Keratinocyte (primary cell): ENCODE measurements at places on chromosomes 16 and 17.

DNA sequence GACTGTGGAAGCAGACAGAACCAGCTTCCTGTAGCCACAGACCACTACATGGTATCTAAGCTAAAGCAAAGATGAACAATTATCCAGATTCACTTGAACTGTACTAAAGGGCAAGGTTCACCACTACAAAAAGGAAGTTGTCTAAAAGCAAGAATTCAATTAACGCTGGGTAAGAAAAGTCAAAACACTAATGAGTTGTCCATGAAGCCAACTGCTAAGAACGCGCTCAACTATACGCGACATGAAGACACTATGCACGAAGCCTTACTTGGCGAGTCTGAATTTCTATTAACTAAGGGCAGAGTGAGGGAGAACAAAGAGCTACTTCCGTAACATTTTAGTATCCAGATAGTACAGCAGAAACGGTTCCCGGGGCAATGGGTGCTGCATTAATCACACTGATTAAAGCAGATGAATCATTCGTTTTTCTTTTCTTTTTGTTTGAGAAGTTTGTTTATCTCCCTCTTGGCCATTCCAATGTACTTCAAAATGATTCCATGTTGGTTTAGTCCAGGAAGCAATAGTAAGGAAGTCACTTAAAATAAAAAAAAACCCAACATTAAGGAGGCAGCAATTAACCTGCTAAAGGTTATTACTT lies 2.8 kb upstream of the RPS15A start:
- DNase-seq = no peak

DNA sequence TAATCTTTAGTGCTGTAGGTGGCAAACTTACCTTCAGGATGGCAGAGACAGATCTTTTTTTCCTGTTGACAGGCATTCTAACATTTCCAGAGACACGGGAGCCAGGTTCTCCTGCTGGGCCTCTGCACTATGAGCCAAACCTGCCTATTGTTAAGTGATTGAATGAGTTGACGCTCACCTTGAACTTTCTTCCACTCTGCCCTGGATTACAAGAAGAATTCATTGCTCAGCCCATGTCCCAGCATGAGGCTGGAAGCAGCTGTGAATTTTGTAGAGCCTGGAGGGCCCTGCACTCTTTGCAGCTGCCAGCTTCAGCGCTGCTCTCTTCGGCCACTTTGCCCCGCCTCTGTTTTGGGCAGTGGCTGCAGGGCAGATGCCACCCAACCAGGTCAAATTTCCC lies 9.4 kb upstream of the SLC7A5 start:
- DNase-seq = no peak

GRCh38 chr16:11067266-11067665 lies 122.9 kb downstream of the CLEC16A start:
- DNase-seq = no peak

- DNase-seq = peak; percentile 15
Measured at GRCh38 chr16:65660390-65660789, 538.5 kb upstream of the CDH11 start.

- DNase-seq = no peak
Measured at GRCh38 chr16:53417976-53418375, 16.3 kb upstream of the RBL2 start.

GRCh38 chr17:73791121-73791520 lies 146.9 kb upstream of the SDK2 start:
- DNase-seq = no peak

DNA sequence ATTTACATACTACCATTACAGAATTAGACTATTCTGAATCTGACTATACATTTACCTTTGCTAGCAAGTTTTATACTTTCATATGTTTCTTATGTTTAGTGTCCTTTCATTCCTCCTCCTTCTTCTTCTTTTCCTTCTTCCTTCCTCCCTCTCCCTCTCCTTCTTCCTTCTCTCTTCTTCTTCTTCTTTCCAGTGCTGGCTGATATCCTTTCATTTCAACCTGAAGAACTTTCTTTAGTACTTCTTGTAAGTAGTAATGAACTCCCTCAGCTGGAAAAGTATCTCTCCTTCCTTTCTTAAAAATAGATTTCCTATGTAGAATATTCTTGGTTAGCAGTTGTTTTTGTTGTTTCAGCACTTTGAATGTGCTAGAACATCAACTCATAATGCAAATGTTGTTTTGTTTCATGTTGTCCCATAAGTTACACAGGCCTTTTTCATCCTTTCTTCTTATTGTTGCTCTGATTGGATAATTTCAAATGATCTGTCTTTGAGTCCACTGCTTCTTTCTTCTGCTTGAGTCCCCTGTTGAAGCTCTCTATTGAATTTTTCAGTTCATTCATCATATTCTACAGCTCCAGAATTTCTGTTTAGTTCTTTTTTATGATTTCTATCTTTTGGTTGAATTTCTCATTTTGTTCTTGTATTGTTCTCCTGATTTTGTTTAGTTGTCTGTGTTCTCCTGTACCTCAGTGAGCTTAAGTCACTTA lies 15.1 kb upstream of the TBX4 start:
- DNase-seq = no peak

DNA sequence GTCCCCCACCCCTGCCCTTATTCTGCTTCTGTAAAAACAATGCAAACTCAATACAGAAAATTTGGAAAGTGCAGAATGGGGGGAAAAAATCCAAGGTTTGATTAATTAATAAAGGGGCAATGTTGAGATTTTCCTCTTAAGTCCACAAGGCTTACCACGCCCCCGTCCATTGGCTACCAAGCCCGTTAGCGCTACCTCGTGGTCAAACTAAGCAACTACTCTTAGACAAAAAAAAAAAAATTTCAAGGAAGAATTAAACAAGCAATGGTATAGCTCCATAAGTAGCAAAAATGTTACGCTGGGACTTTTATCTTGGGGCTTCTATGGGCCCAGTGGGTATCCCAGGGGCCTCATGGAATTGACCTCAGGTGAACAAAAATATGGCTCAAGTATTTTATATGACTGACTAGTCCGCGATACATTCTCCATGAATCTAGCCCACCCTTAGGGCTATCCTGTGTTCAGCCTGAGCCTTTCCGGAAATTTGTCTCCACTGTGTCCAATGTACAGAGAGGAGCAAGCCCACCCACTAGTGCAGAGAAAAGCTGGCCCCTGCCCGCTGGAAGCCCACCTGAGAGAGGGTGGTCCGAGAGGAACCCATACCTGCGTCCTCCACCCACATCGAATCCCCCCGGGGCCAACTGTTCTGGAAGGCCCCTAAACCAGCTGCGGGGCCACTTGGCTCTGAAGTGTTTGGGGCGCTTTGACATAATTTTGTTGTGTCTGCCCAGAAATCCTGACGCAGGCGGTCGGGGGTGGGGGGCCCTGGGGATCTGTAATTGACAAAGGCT lies 19.1 kb upstream of the TEX2 start:
- DNase-seq = no peak

GRCh38 chr17:82129095-82129494 lies 31.1 kb upstream of the FASN start:
- DNase-seq = no peak

GRCh38 chr17:12592941-12593340 lies 72.7 kb upstream of the MYOCD start:
- no peak for DNase-seq

GRCh38 chr17:75241996-75242460 lies 19.4 kb downstream of the GGA3 start:
- no peak for DNase-seq

GRCh38 chr17:82298538-82299421 lies 18.6 kb downstream of the CD7 start:
- DNase-seq = no peak

DNA sequence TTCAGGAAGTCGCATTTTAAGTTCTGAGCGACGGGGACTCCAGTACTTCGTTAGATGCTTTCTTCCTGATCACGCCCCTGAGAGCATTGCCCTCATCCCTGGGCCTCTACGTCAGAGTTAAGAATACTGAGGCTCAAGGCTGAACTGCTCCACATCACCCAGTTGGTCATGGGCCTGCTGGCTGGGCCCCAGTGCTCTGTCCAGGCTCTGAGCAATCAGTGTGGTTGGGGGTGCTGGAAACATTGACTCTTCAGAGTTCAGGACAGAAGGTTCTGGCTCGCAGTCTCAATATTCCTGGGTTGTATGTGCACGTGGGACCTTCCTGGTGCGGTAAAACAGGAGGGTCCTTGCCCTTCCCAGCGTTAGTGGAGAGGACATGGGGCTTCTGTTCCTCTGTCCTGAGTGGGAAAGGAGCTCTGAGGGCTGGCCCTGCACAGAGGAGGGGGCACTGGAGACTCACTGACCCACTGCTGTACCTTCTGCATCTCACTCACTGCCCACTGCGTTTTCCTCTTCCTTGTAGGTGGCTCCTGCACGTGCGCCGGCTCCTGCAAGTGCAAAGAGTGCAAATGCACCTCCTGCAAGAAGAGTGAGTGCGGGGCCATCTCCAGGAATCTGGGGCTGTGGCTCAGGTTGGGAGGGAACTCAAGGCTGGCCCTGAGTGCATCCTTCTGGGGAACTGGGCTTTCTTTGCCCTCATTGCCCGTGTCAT lies 518 bp downstream of the MT1E start:
- no peak for DNase-seq

GRCh38 chr16:66026211-66026610 lies 340.3 kb upstream of the CDH5 start:
- DNase-seq = no peak

DNA sequence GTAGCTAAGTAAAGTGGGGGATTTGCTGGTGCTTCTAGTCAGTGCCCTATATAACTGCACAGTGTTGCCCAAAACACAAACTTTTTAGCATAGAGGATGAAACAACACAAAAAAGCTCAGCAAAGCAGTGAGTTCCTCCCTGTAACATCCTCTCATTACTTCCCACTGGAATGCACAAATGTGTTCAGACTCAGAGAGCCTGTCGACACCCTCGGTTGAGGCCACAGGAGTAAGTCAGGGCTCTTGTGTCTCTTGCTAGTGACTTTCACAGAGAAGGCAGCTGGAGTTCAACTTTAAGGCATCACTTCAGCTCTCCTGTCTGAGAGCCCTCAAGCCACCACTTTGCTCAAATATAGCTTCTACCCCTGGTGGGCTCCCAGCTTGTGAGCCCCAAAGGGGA lies 107.2 kb upstream of the NETO2 start:
- no peak for DNase-seq

- DNase-seq = no peak
Measured at GRCh38 chr17:48457080-48457836, 27.2 kb upstream of the SKAP1 start.

- DNase-seq = no peak
Measured at GRCh38 chr17:80146121-80147034, 550 bp downstream of the EIF4A3 start.

DNA sequence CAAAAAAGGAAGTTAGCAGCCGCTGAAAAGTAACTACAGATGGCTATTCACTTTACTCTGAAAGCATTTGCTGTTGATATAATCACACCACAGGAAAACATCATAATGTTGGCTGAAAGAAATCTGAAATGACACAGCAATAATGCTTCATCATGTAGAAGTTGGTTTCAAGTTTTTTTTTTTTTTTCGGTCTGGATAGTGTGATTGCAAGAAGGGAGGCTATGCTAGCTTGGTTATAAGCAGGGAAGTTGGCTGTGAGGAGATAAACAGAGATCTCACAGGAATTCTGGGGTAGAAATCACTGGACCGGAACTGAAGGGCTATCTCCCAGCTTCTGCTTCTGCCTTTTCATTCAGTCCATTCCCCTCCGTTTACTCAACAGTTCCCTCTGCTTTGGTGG lies 57.9 kb downstream of the MYO1D start:
- no peak for DNase-seq

DNA sequence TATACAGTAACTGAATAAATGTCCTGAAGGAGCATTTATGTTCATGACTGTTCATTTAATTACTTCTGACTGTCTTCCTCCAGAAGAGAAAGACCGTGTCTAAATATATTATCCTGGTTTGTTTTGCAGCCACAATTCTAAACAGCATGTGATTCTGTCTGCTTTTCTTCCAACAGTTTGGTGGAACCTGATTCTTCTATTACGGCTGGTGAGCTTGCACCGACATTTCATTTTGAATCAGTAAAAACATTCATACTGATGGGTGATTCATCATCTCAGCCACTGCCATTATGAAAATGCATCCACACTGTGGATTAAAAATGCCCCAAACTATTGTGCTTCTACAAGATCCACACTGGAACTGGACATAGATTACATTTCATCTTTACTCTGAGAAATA lies 16.9 kb downstream of the KNOP1 start:
- no peak for DNase-seq

- no peak for DNase-seq
Measured at GRCh38 chr16:75048530-75048929, 49.7 kb downstream of the ZNRF1 start.

DNA sequence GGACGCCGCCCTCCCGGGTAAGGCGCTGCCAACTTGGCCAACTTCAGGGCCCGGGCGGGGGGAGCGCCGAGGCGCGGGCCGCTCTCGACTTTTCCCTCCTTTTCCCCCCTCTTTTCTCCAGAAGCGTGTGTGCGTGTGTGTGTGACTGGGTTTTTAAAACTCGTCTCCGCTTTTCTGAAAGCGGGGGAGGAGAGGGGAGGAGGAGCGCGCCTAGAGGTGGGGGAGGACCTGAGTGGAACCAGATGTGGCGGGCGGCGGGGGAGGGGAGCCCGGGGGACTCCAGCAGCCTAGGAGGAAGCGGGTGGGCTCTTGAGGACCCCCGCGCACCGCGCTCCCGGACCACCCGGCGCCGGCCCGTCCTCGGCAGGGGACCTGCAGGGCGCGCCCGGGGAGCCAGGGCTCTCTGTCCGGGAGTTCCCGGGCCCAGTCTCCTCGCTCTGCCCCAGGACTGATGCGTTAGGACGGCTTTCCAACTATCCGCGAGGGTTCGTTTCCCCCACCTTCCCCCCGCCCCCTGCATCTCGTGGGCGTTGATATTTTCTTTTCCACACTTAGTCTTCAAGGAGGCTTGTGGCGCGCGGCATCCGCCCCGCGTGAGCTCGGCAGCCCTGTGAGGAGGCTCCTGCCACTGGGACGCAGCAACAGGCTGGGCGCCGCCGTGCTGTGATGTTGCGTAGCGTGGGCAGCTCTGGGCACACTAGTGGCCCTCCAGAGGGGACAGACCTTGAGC lies 599 bp downstream of the MRC2 start:
- no peak for DNase-seq

DNA sequence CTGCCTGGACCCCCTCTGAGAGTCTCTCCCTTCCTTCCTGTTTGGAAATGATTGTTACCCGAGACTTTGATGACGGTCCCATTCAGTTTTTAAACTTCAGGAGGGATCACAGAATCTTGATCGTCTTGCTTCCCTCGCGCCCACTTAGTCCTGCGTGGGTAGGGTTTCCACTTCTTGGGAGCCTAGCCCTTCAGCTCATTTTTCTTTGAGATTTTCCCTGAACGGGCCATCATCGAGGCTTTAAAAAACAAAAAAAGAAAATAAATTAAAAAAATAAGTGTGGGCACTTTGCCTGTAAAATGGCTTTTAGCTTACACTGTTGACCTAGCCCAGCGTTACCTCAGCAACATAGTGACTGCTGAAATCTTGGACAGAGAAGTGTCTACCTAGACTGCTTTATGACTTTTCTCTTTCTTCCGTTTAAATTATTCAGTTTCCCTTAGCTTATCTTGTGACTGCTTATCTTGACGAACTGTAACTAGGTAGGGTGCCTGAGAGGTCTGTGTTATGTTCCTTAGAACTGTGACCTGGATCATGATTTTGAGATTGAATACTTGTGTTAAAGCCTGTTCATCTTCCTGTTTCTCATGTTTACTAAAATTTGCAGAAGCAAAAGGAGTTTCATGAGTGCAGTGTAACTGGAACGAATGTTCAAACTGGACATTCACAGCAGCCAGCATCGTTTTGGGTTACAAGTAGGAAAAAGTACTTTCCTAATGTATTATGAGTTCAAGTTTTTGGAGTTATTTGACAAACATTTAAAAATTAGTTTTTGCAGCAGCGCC lies 874 bp downstream of the WWP2 start:
- DNase-seq = no peak
